ENCODE measurements at places on chromosomes 7 and 10. TPM values are rescaled to one million over a fixed set of nuclear protein-coding genes. Genes with fewer than 3 reads are reported as not detected.

Gene ADCY1
- 0.12 TPM for polyA plus RNA-seq

Gene MOGAT3
- not detected for polyA plus RNA-seq

Gene PRR15
- polyA plus RNA-seq = 0.11 TPM

Gene SMNDC1
- polyA plus RNA-seq = 6.1 TPM

Gene PKD1L1
- polyA plus RNA-seq = 0.13 TPM

Gene PLEKHS1
- not detected for polyA plus RNA-seq

Gene ACHE
- 0.05 TPM for polyA plus RNA-seq

Gene PLA2G12B
- not detected for polyA plus RNA-seq

Gene JAKMIP3
- 0.20 TPM for polyA plus RNA-seq

Gene SPRN
- 3.0 TPM for polyA plus RNA-seq

Gene MRLN
- polyA plus RNA-seq = not detected

Gene GSTK1
- 164 TPM for polyA plus RNA-seq

- no peak for DNase-seq
Measured at GRCh38 chr10:5691786-5692185, 7.1 kb downstream of the TASOR2 start.

GRCh38 chr10:30510184-30510931, 76.4 kb downstream of the MAP3K8 start:
- DNase-seq = no peak

DNA sequence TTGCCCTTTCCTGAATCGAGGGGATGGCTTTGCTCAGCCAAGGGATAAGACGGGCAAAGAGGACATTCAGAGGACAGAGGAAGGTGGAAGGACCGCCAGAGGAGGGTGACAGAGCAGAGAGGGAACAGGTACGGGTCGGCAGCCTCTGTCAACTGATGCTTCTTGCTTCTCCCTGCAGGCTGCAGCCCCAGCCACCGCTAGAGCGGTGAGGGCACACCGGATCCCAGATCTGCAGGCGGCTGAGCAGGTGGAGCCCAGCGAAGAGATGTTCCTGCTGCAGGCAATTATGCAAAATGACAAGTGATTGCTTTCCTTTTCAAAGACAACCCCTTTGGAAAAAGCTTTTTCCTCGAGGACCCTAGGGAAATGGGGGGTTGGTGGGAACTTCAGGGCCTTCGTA, 181.9 kb upstream of the ANKRD30A start:
- DNase-seq = no peak

- no peak for DNase-seq
Measured at GRCh38 chr7:154746571-154747360, 256.2 kb downstream of the PAXIP1 start.

DNA sequence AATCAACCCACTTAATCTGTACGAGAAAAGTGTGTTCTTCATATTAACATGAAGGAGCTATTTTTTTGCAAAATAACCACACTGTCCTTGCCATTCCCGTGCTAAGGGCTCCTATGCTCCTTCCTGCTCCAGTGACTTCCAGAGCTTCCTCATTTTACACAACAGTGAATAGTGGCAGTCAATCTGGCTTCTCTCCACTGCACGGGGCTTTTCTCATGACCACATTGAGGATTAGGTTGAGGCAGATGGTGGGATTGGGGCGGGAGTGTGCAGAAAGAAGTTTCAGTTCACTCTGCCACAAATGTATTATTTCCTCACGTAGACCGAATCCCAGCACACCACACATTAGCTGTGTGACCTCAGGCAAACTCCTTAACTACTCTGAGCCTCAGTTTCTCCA, 235.1 kb downstream of the ARHGAP12 start:
- no peak for DNase-seq

GRCh38 chr7:150968734-150969372, 9.3 kb downstream of the KCNH2 start:
- DNase-seq = no peak

GRCh38 chr10:129042776-129043595, 424.1 kb upstream of the MGMT start:
- DNase-seq = no peak

GRCh38 chr7:41880107-41880506, 177.2 kb upstream of the INHBA start:
- DNase-seq = peak; percentile 82

DNA sequence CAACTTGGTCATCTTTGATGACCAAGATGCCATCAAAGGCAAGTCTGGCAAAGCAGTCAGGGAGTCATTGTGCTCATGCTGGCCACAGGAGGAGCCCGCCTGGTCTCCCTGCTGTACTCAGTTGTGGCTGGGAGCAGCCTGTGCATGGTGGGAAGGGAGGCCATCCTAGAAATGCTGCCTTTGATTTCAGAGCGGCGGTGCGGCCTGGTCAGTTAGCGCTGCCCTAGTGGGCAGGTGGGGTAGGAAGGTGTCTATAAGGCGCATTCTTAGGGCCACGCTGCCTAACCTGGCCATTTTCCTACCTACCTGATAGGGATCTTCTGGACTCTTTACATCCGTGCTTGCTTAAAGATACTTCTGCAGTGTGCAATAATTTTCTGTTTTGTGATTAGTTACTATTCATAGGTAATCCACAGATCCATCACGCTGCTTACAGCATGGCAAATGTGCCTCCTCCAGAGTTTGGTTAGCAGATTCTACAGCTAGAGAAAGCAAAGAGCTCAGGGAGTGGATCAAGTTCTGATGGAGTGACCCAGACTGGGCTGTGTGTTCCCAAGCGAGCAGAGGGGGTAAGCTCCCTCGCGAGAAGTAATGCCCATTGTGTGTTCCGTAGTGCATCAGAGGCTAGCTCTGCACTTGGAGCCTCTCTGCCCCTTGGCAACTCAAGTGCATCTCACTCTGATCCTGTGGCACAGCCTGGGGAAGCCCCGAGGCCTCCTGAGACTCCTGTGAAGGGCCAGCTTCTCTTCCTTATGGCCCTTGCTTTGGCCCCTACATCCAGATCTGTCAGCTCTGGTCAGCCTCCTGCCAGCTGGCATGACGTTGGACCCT, 970.1 kb upstream of the ZNF722 start:
- no peak for DNase-seq

GRCh38 chr10:16521311-16522016, at the start of gene C1QL3:
Gene C1QL3, minus strand, starts transcription at chr10:16521879. Its CDS starts 814 bp downstream, at chr10:16521065.
- DNase-seq = no peak

GRCh38 chr7:17660116-17660515, 280.2 kb downstream of the SNX13 start:
- DNase-seq = peak; percentile 66

DNA sequence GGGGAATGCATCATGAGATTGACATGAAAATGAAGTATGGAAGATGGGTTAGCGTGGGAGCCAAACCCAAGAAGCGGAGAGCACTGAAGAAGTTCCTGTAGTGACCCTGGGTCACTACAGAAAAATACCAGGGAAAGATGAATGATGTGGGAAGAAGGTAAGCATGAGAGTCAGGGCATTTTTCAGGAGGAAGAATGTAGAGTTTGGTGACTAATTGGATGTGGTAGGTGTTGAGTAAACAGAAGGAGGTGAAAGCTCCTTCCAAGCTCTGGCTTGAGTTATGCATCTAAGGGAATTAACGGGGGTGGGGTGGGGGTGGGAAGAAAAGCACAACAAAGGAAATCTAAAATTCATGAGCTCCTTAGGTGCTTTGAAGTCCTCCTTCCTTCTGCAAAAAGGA, 238.1 kb upstream of the AOAH start:
- DNase-seq = no peak

GRCh38 chr10:78846760-78847159, 222.0 kb upstream of the ZMIZ1 start:
- no peak for DNase-seq

DNA sequence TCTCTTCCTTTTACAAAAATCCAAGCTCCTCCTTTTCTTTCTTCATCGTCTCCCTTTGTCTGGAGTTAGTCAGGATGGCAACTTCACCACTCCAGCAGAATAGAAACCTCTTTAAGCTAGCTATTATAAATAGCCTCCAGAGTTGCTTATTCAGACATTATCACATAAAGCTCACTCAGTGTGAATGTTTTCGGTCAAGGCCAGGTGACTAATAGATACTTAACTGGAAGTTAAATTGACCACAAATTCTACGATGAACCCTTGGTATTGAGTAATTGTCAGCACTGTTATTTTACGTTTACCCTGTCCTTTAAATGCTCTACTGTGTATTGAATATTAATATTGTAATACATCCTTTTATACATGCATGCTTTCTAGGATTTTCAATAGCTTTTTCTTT, 340.4 kb downstream of the OTUD1 start:
- DNase-seq = no peak

- no peak for DNase-seq
Measured at GRCh38 chr7:38839851-38840250, 69.1 kb downstream of the VPS41 start.

DNA sequence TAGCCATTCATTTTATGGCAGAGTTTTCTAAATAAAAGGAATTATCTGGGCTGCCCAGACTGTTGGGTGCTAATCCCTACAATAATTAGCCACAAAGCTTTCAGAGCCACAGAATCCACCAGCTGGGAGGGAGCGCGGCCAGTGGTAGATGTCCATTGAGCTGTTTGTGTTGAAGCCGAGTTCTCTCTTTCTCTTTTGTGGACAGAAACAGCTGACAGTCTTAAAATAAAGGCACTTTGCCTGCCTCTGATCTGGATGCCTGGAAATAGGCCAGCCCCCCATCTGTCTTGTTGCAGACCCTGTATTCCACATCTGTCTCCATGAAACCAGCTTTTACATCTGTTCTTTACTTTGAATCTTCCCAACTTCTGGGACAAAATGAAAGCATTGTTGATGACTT, 66.1 kb downstream of the MTPN start:
- no peak for DNase-seq

- peak; percentile 95 for DNase-seq
Measured at GRCh38 chr10:103645141-103646054, 151.9 kb downstream of the NEURL1 start.

DNA sequence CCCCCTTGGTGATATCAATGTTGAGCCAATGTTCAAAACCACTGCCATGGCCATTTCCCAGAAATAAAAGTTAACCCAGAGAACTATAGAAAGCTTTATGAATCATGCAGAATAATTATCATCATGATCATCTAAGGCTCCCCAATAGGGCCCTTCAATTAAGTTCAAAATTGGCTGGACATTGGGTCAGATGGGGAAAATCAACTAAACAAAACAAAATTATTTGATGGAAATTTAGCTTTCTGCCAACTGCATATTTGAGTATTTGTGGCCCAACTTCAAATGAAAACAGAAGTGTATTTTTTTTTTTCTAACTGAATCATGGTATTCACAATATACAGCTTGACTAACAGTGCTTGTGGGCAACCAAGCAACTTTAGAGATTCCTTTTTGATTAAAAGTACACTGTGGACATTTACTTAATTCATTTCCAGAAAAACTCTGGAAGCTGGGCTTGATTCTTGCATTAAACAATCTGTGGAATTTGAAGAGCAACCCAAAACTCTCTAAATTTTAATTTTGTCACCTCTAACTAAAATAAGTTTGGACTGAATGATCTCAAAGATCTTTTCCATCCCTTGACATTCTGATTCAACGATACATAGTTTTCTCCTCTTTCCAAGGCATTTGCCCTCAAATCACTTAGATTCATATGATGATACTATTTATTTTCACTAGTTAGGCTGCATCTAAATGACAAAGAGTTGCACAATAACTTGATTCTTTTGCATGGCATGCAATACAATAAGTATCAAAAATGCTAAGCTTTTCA, 203.2 kb downstream of the AHR start:
- DNase-seq = peak; percentile 19

GRCh38 chr7:101537935-101538595, 91.0 kb downstream of the MYL10 start:
- no peak for DNase-seq

- DNase-seq = no peak
Measured at GRCh38 chr7:1846331-1847065, 176.4 kb downstream of the ELFN1 start.

DNA sequence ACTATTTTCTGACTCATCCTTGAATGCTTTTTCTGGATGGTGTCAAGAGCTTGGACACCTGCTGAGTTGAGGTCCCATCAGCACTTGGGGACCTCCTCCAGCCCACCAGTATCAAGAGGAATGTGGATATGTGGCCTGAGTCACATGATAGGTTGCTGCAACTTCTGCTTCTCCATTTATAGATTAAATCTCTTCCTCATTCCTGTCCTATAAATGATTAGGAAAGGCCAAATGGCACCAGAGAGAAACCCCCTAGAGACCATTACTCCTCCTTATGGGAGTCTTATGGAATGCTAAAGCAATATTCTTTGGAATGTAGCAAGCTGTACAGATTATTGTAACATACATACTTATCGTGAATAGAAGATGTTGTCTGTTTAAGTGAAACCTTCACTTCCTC, 85.6 kb downstream of the NEUROD6 start:
- DNase-seq = no peak

DNA sequence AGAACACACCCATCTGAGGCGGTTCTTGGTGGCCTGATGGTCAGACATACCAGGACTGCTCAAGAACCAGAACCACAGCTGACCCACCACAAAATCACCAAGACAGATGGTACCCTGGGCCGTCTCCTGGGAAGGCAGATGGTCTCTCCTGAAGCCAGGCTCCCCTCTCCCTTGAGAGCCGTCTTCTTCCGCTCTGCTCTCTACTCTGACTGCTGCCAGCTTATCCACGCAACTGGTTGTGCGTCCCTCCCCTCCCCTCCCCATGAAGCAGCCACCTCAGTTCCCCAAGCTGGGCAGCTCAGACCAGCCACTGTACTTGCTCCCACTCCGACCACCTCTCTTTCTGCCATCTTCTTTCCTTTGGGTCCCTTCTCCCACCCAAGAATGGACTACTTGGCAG, 14.0 kb downstream of the PDIA4 start:
- no peak for DNase-seq

DNA sequence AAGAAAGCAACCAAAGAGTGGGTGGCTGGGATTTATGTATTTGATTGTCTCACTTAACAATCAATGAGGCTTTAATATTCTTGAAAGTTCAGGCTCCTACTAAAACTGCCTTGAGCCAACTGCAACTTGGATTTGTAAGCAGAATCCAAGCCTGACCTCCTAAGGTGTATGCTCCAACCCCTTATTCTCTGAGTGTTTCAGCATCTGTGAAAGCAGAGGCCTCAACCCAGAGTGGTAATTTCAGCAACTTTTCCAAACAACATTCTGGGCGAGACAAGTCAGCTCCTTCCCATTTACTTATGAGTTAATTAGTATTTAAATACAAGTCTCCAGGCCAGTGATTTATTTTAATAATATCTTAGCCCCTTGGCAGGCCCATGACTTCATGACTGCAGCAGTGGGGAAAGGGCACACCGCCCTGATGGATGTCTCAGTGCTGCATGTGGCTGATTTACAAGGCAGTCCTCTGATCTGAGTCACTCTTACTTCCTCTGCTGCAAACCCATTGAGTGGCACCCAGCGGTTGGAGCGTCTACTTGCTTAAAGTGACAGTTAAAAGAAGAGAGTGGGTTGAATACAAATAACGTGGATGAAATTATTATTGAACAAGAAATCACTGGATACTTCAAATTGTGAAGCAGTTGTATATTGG, 209.1 kb downstream of the TRIL start:
- no peak for DNase-seq

GRCh38 chr10:71790749-71791440, 17.6 kb upstream of the VSIR start:
- no peak for DNase-seq

- no peak for DNase-seq
Measured at GRCh38 chr7:2405601-2406345, 2.4 kb downstream of the CHST12 start.

- no peak for DNase-seq
Measured at GRCh38 chr7:92632791-92633190, 42.6 kb upstream of the FAM133B start.
